ENCODE measurements at places on chromosomes 7 and 10.

GRCh38 chr10:113853578-113854012, 287 bp downstream of the DCLRE1A start:
- no peak for DNase-seq

DNA sequence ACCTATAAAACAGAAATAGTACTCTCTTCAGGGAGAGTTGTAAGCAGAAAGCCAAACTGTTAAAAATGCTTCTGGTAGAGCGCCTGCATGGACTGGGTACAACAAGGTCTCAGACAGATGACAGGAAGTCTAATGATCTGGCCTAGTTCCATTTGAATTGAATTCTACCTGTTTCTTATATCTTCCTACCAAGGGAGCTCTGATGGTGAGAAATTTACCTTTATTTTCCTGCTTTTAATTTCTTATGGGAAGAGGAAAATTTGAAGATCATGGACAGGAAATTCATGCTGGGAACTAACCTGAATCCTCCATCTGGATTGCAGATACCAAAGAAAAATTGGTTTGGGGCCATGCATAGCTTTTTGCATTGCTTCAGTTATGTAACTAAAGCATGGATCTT, 63.3 kb downstream of the BMPER start:
- DNase-seq, result no peak

GRCh38 chr7:73442903-73443500, 9.4 kb downstream of the FZD9 start:
- no peak for DNase-seq

- no peak for DNase-seq
Observed at GRCh38 chr7:74606909-74607510, 50.5 kb upstream of the GTF2I start.

DNA sequence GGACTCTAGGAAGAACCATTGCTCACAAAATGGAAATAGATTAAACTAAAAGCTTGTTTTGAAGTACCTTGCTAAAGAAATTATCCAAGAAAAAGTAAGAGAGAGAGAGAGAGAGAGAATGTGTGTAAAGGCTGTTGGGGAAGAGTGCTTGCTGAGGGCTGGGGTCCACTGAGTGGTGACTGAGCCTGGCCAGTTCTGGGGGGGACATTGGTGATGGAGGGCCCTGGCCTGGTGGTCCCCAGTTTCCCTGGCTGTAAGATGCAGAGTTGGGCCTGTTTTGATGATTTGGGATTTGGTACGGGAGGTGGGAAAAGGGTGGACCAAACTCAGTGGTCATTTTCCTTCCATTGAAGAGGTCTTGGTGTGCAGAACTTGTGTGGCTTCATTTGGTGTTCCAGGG, 880 bp downstream of the RAMP3 start:
- no peak for DNase-seq

- DNase-seq, result no peak
Observed at GRCh38 chr7:88111140-88111743, 108.6 kb downstream of the SRI start.

GRCh38 chr7:155469311-155470185, 11.6 kb downstream of the EN2 start:
- no peak for DNase-seq

Measured in activated CD4-positive, alpha-beta T cell treated with anti-CD3 and anti-CD28 coated beads for 4 hours (primary cell).